ENCODE measurements at places on chromosomes 1 and 21.

DNA sequence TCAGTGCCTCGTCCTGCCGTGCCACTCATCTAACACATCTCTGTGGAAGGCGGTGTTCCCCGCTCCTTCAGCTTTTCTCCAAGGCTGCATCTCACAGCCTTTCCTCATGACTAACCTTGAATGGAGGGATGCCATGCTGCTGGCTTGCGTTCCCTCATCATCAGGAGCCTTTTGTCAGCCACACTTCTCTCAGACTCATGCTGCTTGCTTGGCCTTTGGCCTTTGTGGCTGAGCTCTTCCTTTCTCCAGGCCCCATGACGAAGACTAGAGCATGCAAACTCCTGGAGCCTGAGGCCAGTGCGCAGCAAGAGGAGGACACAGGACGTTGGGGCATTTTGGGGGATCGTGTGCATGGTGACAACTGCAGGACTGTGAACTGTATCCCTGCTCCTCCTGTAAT lies 70.8 kb downstream of the SYT2 start:
- DNase-seq = no peak

GRCh38 chr1:22290157-22290556 lies 147.3 kb upstream of the WNT4 start:
- DNase-seq = no peak

- DNase-seq = no peak
Measured at GRCh38 chr1:117608115-117608615, 2.3 kb downstream of the TENT5C start.

DNA sequence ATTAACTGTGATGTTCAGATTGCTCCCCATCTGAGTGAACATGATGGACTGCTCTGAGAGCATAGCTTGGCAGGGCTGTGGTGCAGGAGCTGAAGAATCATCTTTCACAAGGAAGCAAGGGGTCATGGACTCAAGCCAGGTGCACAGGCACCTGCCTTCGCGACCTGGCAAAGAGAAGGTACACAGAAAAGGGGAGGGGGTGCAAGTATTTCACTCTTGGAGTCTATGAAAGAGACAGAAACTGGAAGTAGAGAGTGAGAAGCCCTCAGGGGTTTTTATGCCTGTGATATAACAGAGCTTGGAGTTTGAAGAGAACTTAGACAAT lies 232.6 kb upstream of the PLXNA2 start:
- DNase-seq = no peak

DNA sequence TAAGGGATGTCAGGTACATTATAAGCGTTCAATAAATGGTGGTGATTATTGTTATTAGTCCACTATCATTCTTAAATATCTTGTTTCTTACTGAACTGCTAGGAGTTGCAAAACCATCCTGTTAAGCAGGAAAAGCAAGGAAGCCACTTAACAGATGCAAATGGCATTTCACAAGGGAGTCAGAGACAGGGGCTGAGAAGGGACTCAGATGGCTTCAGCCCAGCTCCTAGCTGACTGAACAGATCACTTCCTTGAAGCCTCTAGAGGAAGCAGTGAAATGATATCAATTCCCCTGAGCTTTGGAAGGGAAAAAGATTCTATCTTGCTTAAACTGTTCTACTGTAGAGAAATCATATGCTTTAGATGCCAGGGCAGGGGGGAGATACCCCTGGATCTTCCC lies 151.5 kb downstream of the ST6GALNAC5 start:
- no peak for DNase-seq

GRCh38 chr1:160743266-160743665 lies 4.2 kb downstream of the SLAMF7 start:
- DNase-seq = no peak

DNA sequence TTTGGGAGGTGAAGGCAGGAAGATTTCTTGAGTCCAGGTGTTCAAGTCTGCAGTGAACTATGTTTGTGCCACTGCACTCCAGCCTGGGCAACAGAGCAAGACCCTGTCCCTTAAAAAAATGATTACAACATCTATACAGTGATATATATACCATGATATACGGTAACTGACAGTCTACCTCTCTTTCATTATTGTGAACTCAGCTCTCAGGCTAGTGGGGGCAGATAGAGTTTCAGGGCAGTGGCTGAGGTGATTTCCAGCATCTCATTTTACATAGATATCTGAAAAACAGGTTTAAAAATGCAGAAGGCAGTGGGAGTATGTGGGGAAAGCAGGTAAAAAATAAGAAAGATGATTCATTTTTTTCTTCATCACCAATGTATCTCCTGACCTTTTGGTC lies 8.1 kb upstream of the NTNG1 start:
- DNase-seq = no peak

DNA sequence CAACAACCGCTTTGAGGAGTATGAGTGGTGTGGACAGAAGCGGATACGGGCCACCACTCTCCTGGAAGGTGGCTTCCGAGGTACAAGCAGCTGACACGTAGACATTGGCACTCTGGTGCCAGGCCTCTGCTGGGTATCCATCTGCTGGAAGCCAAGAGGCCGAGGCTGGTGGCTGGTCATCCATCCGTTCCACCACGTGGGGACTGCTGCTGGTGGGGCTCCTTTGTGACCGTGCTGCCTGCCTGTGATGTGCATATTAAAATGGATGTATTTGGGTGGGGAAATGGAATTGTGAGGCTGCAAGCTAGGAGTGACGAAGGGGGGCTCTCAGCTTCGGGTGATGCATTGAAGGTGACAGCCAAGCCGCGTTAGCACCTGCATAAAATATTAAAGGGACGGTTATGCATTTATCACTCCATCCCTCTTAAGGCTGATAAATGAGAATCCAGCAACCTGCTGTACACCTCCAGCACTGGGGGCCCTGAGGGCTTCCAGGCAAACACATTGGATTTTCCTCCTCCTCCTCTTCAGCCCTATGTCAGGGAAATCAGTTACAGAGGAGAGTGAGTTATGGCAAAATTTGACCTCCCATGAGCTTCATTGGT lies 38.1 kb downstream of the TMEM53 start:
- no peak for DNase-seq

- no peak for DNase-seq
Measured at GRCh38 chr1:217253351-217253750, 377.5 kb downstream of the GPATCH2 start.

DNA sequence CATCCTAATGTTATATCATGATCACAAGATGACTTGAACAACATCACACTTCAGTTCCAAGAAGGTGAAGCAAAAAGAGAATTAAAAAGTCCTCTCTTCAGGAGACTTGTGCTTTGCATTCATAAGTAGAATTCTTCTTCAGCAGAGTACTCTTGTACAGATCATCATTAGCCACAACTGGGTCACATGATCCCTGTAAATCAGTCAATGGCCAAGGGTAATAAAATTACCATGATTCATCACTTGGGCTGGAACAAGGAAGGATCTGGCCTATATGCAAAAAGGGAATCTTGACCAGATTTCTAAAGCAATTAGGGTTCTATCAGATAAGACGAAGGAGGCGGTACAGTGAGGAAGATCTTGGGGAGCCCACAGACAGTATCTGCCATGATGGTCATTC lies 458.0 kb upstream of the DEPDC1 start:
- DNase-seq = no peak

GRCh38 chr1:40901886-40902852 lies 40.0 kb upstream of the CITED4 start:
- DNase-seq = no peak

- no peak for DNase-seq
Measured at GRCh38 chr1:68916221-68916902, 419.5 kb upstream of the DEPDC1 start.

DNA sequence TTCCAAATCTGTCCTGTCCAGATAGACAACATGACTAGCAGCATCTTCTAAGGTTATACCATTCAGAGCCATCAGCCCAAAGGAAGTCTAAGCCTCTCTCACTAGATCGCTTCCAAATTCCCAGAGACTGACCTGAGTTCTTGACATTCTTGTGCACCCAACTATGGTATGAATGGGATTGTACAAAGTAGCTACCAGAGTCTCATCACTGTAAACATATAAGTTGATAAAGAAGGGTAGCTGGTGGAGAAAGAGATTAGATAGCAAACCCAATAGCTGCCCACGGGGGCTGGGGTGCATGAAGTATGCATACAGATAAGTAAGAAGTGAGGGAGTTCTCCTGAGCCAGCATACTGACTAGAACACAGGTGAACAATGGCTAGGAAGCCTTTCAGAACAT lies 180.0 kb downstream of the PLPP3 start:
- DNase-seq = no peak

- DNase-seq = no peak
Measured at GRCh38 chr1:162297208-162297607, 79.4 kb downstream of the SPATA46 start.

DNA sequence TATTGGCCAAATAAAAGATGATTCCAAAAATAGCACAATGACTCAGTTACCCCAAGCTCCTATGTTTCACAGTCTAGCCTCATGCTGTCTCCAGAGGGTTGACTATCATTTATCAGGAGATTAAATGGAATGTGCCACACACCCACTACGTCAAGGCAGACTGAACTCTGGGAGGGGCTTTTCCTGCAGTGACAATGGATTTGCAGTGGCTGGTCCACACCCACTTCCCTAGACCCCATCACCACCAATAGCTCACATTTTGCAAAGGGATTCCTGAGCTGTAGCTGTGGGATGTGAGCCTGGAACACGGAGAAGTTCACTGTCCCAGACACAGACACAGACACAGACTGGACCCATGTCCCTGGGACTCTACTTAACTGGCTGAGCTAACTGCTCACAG lies 77.1 kb downstream of the HLCS start:
- DNase-seq = no peak

- DNase-seq = no peak
Measured at GRCh38 chr1:25926731-25927496, 20.7 kb upstream of the STMN1 start.

Measured in stimulated activated CD8-positive, alpha-beta memory T cell treated with anti-CD3 and anti-CD28 coated beads, Interleukin-15, amount 100 ng/mL, for 24 hours (primary cell).